Activated CD4-positive, alpha-beta T cell treated with anti-CD3 and anti-CD28 coated beads, Interleukin-10, Interleukin-2, amounts not matched to agents 100 ng/mL and 50 ng/mL, durations not matched to agents 16 hours and 8 hours (primary cell): ENCODE measurements at places on chromosomes 3 and 15.
A peak's percentile ranks its signal among the peaks of the same experiment; 100 is the strongest.

- DNase-seq, result no peak
Measured at GRCh38 chr3:197600796-197601565, 45.2 kb upstream of the BDH1 start.

GRCh38 chr3:58588030-58588614, 10.9 kb upstream of the FAM107A start:
- no peak for DNase-seq

DNA sequence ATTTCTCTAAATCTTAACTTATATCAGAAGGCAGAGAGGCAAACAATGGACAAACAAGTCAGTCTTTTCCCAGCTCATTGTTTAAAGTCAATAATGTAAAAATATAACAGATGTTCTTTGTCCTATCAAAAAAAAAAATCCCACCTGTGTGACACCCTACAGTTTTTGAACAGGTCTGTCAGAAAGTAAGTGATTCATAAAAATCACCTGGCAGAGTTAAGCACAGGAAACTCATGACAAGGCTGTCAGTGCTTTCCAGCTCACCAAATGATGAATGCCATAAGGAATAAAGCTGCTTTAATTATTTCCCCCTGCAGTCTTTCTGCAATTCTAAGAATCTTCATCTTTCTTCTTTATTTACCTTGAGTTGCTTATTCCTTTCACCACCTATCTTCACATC, 30.3 kb downstream of the ROBO1 start:
- no peak for DNase-seq

DNA sequence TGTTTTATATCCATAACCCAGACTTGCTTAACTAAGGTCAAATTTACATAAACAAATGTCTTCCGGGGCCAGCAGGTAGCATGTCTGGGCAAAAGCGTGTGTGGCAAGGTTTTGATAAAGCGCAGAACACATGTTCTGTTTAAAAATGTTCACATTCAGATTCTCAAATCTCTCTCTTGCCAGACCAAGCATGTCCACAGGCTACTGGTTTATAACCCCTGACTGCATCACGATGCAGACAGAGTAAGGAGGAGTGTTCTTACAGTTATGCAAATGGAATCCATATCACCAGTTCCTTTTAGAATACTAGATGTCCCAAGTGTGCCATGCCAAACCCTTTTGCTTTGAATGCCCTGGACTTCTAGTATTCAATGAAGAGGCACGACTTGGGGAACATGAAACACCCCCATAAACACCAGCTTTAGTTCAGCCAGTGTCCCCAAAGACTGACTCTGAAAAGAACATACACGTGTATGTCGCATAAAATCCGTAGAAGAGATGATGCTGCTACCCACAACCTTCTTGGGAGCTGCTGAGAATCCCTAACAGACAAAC, 412.0 kb downstream of the CNTN4 start:
- no peak for DNase-seq

- DNase-seq, result no peak
Measured at GRCh38 chr3:178690571-178690970, 154.3 kb downstream of the KCNMB2 start.

DNA sequence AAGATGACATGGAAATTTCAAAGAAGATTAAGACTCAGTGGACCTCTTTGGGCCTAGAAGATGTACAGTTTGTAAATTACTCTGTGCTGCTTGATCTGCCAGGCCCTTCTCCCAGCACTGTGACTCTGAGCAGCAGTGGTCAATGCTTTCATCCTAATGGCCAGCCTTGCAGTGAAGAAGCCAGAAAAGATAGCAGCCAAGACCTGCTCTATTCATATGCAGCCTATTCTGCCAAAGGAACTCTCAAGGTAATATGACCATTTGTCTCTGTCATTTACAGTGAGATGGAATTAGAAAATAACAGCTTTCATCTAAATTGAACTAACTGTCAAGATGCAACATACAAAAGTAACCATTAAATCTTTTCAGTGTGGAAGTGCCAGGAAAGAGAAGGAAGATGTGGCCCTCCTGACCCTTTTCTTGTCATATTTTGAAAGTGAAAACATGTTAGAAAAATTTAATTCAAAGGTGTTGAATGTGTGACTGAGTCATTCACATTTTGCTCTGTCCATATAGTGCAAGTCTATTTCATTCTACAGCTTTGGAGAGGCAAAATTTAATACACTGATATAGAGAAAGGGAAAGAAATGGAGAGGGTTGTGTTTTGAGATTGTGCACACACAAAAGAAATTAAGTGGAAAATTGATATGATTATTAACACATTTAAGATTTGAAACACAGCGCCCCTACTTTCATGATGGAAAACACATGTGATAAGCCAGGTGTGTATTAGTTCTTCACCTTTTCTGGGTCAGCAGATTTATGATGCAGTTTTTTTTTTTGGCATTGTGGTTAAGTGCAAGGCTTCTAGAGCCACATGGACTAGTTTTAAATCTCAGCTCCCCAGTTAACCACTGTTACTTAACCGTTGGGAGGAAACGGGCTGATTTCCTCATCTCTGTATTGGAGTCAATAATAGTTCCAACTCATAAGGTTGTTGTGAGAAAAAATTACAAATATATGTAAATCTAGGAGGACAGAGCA, 375.1 kb downstream of the NAALADL2 start:
- DNase-seq, result no peak

GRCh38 chr15:58096529-58097084, 31.1 kb upstream of the ALDH1A2 start:
- DNase-seq, result no peak

DNA sequence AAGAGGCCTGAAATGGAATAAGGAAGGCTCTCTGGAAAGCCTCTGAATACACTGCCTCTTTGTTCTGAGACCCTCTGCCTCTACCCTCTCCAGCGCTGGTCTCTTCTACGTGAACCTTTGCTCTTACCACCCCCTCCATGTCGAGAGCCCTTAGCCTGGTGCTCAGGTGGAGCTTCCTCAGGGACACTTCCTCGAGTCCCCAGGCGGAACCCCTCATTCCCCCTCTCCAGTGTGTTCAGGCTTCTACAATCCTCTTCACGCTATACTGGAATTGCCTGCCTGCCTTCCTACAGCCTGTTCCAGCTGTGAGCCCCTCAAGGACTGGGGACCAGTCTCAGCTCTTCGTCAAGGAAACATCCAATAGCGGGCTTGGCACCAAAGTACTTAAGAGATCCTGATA, 7.4 kb downstream of the STIMATE start:
- no peak for DNase-seq

DNA sequence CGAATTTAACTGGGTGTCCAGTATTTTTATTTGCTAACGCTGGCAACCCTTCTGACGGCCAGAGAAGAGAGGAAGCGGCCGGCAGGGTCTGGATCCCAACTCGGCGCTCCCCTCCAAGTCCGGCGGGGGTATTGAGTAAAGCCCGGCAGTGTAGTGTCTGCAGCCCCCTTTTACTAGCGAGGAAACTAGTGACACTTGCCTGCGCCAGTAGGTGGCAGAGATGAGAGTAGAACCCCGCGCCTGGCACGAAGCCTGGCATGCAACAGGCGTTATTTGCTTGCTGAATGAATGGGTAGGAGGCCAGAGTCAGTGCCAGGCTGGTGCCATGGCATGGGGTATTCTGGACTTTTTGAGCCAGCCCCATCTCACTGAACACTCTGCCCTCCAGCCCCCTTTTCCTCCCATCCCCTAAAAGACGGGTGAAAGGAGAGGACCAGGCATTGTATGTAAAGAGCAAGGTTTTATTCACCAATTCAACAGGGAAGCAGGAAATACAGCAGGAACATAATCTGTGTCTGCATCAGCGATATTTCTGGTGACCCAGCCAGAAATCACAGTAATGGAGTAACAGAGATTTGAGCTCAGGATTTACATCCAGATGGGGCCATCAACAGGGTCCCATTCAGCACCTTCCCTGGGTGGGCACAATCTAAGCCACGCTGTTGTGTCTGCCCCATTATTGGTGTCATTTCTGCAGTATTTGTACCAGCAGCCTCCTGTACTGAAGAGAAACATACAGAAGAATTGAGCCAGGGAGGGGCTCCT, 788 bp upstream of the WDR73 start:
- peak; percentile 89 for DNase-seq

DNA sequence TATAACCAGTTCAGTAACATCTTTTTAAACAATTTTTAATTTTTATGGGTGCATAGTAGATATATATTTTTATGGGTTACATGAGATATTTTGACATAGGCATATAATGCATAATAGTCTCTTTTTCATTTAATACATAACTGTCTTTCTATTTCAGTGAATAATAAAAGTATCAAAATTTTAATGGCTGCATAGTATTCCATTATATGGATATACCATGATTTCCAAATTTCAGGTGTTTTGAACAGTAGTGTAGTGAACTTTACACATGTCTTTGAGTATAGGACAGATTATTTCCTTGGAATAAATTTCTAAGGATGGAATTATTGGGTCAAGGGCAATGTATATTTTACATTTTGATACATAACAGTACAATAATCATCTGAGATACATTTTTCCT, 10.7 kb downstream of the WHAMM start:
- DNase-seq, result no peak

- no peak for DNase-seq
Measured at GRCh38 chr15:78142332-78142731, 6.8 kb upstream of the IDH3A start.

DNA sequence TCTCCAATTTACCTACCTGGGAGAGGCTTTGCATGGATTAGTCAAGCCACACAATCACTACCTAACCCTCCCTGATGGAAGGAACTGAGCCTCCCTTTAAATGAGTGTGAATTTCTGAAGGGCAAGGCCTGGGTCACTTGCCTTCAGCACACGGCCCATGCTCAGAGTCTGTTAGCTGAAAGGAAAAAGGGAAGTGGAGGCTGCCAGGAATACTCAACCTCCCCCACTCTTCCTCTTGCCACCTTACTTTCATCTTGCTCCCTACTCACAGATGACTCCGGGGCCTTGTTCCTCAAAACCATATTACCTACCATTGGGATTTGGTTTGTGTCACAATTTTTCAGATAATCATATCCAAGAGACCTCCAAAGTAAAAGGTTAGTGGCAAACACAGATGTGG, 220.0 kb downstream of the ABHD5 start:
- DNase-seq, result no peak
